ENCODE measurements at places on chromosomes 13 and 19.

DNA sequence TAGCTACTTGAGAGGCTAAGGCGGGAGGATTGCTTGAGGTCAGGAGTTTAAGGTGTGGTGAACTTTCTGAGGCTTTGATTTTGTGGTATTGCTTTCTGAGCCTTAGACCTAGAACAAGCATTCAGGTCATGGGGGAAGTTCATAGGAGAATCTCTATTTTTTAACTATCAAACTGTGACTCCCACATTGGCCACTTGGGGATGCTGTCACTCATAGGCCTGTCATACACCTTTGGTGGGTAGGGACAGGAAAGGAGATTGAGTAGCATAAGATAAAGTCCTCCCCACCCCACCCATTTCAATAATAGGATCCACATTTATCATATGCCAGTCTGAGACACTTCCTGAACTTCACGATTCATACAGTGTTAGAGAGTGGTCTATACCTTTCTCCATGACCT, 41.9 kb upstream of the PSG2 start:
- no peak for DNase-seq

DNA sequence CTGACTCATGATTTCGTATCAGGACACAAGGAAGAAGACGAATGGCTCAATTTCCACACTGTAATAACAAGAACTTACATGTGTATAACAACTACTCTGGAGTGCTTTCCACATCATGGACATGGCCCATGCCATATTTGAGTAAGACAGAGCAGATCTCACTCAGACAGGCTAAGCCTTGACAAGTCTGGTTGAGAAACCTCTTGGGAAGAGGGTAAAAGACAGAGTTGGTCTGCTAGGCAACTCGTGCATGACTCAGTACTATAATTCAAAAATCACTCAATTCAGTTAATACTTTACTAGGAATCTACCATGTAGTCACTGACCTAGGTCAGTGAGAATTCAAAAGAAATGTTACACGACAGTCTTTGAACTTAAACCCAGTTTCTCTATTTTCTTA, 5.7 kb upstream of the THSD1 start:
- no peak for DNase-seq

DNA sequence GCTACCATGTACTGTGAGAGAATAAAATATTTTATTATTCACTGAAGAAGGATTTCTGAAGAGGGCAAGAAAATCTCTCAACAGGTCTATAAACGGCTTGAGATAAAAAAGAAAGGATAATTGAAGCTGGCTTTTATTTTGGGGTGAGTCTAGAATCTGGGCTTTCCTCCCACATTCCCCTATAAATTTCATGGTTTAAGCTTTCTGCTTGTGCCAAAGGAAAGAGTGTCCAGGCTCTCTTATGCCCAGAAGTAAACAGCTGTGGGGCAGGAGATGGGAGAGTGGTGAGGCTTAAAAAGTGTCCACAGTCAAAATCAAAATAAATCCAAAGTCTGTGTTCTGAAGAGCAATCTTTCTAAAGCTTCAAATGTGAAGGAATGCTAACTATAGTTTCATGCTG, 942.2 kb upstream of the MIR17HG start:
- DNase-seq = no peak

- DNase-seq = no peak
These were observed at the start of gene APOE for GRCh38 chr19:44905437-44906160. Gene APOE (plus strand): TSS chr19:44905796. CDS start chr19:44906625, 829 bp downstream.

- no peak for DNase-seq
These were observed 5.5 kb upstream of the ADGRE5 start for GRCh38 chr19:14375582-14376291.

- no peak for DNase-seq
These were observed 122.7 kb downstream of the RAB20 start for GRCh38 chr13:110438776-110439175.

- no peak for DNase-seq
These were observed 22.5 kb downstream of the ZIC5 start for GRCh38 chr13:99948907-99949678.

- DNase-seq = no peak
These were observed 24.3 kb downstream of the NFILZ start for GRCh38 chr19:8654591-8655339.

DNA sequence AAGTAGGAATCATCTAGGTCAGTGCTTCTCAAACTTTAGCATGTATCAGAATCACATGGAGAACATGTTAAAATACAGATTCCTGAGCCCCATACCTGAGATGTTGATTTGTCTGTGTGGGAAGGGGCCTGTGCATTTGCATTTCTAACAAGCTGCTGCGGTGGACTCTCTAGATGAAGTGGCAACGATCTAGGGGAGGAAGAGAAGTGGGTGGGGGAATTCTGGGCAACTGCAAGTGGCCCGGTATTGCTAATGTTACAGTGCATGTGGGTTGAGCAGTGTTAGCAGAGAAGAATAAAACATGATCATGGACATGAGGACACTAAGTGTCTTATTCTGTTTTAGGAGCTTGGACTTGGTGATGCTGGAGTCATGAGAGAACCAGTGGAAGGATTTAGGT, 329.0 kb downstream of the OLFM4 start:
- no peak for DNase-seq
